NCI-H774 (cell line): ENCODE measurements at places on chromosomes 5 and 9.
A peak's percentile ranks its signal among the peaks of the same experiment; 100 is the strongest.

GRCh38 chr9:38685535-38685934, 34.4 kb downstream of the FAM240B start:
- no peak for DNase-seq

- DNase-seq, result no peak
Observed at GRCh38 chr9:94625835-94626234, 13.5 kb downstream of the FBP1 start.

- DNase-seq, result no peak
Observed at GRCh38 chr5:21071421-21071820, 1083.4 kb upstream of the CDH18 start.

DNA sequence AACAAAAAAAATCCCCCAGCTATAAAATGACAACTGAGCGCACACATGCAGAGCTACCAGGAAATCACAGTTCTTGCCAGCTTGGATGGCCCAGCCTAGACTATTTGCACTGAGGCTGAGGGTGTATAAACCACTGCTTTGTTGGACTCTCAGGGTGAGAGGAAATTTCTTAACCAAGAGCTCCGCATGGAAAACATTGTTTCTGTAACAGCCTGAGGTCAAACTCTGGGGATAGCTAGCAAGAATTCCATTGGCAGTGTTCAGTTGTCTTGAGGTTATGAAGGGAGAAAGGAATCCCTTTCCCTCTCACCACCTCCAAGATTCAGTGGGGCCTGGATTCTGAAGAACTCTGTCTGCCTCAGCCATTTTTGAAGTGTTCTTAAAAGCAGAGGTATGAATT, 360.0 kb downstream of the OSTF1 start:
- DNase-seq, result no peak

- no peak for DNase-seq
Observed at GRCh38 chr9:20289423-20290010, 332.8 kb downstream of the MLLT3 start.

DNA sequence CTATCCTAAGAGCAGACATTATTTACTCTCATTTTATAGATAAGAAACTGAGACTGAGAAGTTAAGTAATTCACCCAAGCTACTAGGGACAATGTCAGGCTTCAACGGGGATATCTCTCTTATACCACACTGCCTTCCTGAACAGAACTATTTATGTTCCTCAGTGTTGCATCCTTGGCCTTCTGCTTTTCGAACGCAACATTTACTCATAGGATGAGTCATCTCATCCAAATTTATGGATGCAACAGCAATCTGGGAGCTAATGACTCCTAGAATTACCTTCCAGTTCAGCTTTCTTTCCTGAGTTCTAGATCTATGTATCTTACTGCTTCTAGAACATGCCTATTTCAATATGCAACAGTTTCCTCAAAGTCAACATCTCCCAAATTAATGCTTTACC, 103.6 kb upstream of the PAM start:
- no peak for DNase-seq

GRCh38 chr5:137236849-137237507, 262.1 kb downstream of the SPOCK1 start:
- no peak for DNase-seq

DNA sequence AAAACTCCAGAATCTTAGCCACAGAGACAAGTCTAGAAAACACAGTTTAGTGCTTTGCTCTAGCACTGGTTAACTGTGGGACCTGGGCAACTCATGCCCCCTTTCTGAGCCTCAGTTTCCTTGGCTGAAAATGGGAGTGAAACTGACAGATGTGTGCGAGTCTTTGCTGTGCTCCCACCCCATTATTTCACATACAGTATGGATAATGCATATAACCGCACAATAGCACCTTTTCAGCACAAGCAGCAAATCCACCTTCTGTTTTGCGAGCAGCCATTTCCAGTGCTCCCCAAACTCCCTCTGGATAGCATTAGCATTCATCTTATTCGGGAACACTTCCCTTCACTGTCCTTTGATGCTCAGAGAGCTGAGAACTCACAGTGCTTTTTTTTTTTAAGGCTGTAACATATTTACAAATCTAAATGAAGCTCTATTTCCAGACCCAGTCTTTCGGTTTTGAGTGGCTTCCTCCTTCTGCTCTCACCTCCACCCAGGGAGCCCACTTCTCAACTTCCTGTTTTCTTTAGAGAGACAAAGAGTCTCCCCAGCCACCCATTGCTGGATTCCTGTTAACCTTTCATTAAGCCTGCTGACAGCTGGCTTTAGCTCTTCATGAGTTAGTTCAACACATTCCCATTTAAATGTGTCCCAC, 49.2 kb downstream of the TIMD4 start:
- DNase-seq, result peak; percentile 96

DNA sequence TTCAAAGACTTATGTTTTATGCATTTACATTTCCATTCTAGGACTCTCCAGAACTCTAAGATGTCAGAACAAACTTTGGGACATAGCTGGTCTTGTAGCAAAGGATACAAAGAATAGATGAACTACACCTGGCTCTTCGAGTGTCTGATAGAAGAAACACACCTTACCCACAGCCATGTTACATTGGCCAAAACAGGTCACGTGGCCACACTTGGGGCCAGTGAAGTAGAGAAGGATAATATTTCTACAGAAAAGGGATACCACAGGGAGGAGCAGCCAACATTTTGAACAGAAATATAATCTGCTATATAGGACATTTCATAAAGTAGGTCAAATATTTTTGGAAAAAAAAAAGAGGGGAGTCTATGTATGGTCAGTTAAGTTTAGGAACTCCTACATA, 22.7 kb upstream of the LIFR start:
- DNase-seq, result no peak

DNA sequence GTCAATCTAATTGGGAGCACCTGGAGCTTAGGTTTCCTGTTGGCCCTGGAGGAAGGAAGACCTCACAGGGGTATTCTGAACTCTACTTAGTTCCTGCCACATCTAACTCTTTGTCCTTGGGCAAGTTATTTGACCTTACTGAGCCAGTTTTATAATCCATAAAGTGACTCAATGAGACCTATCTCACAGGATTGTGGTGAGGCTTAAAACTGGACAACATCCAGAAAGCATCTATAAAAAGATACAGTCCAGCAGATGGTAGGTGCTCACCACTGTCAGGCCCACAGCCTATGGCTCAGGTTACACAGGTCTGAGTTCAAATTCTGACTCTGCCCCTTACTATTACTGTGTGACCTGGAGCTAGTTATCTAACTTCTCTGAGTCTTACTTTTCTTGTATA, 23.3 kb downstream of the KCNV2 start:
- DNase-seq, result no peak

DNA sequence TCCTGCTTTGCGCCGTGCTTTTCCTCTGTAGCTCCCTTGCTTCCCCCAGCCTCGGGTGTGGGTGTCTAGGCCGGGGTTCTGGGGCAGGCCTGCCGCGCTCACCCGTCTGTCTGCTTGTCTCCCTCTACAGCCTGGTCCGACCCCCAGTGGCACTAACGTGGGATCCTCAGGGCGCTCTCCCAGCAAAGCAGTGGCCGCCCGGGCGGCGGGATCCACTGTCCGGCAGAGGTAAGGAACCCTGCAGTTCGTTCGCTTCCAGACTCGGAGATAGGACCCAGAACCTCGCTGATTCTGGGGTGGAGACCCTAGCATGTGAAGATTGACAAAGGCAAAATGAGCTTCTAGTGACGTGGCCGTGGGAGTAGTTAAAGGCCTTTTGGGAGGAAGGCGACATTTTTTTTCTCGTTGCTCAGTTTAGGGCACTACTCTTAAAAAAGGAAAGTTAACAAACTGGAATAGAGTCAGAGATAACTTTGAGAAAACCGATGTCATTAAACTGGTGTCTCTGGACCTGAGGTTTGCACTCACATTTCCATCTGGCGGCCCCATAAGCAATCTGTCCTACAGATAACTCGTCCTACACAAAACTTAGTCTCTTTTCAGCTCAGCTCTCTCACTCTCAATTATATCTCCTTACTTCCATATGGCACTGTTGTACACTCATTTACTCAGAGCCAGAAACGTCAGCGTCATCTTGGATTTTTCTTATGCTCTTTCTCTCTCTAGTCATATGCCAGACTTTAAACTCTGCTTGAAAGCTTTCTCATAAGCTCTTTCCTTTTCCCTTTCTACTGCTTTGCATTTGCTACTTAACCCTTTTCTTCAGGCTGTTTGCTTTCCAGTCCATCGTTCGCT, 561 bp downstream of the SEC61B start:
- no peak for DNase-seq

- no peak for DNase-seq
Observed at GRCh38 chr5:20555034-20555433, 567.0 kb upstream of the CDH18 start.

- DNase-seq, result no peak
Observed at GRCh38 chr5:150295172-150295634, 5.6 kb upstream of the CAMK2A start.

GRCh38 chr5:32712481-32713360, 1.6 kb downstream of the NPR3 start:
- DNase-seq, result no peak
